ENCODE measurements at places on chromosomes 11 and 22. TPM values are rescaled to one million over a fixed set of nuclear protein-coding genes. Genes with fewer than 3 reads are reported as not detected.
A peak's percentile ranks its signal among the peaks of the same experiment; 100 is the strongest.

APOA5 gene
- not detected for total RNA-seq

DNA sequence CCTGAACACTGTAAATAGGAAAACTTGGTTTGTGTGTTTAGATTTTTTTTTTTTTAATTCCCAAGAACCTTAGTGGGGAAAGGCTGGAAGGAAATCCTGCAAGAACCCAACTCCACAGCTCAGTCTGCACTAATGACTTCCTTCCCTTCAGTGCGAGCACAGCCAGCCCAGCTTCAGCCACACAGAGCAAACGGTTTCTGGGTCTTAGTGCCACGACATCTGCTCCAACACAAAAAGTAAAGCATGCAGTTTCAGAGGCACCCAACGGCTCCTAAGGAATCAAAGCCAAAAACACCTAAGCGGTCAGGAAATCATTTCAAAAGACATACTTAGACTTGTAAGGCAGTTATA is 236.1 kb downstream of the TTC28 start:
- peak; percentile 43 for DNase-seq

OR4A16 gene
- not detected for total RNA-seq

MISFA gene
- total RNA-seq = 0.79 TPM

DNA sequence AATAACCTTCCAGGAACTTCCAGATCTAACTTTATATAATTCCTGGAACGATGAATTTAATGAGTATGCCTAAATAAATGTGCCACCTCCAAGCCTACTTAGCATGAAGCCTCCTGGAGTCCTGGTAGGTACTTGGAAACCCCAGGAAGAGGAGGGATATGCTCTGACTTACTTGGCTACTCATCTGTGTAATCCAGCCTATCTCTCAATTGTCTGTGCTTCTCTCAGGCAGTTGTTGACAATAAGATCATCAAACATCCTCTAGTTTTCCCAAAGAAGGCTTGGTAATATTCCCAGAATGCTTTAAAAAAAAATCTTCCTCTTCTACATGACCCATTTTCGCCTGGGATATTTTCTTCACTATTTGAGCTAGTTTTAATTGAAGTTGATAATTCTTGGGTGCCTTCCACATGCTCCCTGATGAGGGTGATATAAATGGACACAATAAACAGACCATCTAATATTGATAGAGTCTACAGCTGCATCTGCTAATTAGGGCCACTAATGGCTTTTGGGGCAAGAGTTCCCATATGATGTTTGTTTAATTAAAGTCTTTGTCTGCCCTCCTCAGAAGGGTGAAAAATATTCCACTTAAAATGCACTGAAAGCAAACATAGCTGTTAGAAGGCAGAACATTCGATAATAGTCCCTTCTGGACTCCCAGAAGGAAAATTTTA is 75.5 kb upstream of the RAB38 start:
- no peak for DNase-seq

CCND1 gene
- 83.8 TPM for total RNA-seq

GRCh38 chr22:36247955-36248354 is 5.0 kb upstream of the APOL1 start:
- no peak for DNase-seq

DNA sequence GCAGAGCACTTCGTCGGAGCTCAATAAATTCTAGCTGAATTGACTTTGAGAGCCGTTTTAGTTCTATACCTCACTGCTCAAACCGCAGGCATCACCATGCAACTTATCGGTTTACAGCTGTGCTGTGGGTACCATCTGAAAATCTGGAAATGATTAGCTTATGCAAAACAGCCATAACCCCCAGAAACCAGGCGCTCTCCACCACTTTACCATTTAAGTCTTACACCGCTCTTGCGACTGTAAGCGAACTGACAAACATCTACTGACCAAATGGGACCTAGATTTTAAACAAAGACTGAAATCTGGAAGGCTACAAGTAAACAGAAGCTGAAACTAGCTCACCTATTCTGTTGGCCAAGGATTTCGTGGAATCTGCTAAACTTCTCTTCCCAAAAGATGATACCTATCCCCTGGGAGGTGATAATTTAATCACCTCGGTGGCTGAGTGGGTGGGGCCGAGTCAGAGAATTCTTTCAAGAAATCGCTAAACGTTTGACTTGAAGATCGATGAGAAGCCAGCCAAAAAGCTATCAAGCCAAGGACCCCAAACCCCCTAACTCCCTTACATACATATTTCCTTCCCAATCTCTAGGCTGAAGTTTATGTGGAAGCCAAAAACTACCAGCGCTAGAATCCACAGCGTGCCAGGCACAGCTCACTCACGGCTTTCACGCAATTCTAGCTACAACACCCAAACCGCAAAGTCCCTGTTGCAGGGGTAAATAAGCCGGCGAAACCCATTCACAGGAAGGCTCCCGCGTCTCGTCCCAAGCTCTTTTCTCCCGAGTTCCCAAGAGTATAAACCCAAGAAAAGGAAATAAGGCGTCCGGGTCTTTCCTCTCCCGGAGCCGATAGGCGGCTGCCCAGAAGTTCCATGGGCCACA is 644 bp downstream of the SPTY2D1 start:
- no peak for DNase-seq

- DNase-seq = peak; percentile 14
These were observed 48.8 kb downstream of the TRIM44 start for GRCh38 chr11:35711173-35711910.

GTSE1 gene
- total RNA-seq = 0.13 TPM

GRCh38 chr11:98564881-98565280 is 455.9 kb upstream of the CNTN5 start:
- DNase-seq = no peak

- DNase-seq = no peak
These were observed 557 bp downstream of the GTPBP1 start for GRCh38 chr22:38706101-38706900.
